Nephron progenitor cell (in vitro differentiated cells): ENCODE measurements at places on chromosomes 1 and 21.

- DNase-seq = peak; percentile 12
These were observed 29.4 kb downstream of the FRRS1 start for GRCh38 chr1:99737016-99737415.

DNA sequence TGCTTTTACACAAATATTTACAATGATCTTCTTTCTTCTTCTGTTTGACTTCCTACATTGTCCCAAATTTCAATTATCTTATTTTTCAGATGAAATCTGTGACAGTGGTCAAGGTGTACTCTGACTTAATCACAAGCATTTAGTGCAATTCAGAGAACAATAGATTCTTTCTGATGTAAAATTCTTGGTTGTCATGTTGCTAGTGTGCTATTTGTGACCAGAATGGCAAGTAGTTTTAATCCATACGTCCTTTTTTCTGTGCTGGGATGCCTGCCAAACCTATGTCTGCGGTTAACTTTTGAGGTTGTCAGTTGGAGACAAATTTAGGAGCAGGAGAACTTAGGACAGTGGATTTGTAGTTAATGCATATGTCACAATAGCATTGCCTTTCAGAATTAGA lies 31.0 kb downstream of the NCAM2 start:
- no peak for DNase-seq

GRCh38 chr1:40092241-40092640 lies 4.8 kb downstream of the PPT1 start:
- no peak for DNase-seq

- DNase-seq = no peak
These were observed 15.1 kb upstream of the PODN start for GRCh38 chr1:53046930-53047329.

DNA sequence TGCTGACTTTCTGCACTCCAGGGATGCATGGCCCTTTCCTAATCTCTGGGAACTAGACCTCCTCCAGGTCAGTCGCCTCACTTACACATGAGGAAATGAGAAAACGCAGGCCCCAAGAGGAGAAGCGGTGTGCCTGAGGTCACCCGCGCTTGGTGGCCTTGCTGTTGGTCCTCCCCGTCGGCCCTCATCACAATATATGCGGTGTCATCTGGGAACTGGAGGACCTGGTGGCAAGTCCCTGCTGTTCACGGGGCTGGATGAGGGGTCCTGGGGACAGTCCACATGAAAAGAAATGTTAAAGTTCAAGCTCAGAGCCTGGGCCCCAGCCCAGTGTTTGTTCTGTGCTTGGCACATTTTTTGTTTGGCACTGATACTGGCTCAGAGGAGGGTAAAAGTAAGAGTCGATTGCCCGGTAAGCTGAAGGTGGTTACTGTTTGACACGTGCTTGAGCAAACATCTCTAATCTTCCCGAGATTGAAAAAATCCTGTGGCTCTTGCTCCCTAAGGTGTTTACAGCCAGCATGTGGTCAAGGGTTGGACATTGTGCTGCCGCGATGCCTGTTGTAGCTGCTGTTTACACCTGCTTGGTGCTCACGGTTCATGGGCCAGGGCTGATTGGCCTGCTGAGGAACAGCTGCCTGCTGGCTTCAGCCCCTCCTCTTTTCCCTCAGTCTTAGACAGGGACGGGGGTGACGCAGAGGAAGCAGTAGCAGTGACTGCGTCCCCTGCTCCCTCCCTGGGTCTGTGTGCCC lies 5.2 kb downstream of the COQ8A start:
- DNase-seq = no peak

DNA sequence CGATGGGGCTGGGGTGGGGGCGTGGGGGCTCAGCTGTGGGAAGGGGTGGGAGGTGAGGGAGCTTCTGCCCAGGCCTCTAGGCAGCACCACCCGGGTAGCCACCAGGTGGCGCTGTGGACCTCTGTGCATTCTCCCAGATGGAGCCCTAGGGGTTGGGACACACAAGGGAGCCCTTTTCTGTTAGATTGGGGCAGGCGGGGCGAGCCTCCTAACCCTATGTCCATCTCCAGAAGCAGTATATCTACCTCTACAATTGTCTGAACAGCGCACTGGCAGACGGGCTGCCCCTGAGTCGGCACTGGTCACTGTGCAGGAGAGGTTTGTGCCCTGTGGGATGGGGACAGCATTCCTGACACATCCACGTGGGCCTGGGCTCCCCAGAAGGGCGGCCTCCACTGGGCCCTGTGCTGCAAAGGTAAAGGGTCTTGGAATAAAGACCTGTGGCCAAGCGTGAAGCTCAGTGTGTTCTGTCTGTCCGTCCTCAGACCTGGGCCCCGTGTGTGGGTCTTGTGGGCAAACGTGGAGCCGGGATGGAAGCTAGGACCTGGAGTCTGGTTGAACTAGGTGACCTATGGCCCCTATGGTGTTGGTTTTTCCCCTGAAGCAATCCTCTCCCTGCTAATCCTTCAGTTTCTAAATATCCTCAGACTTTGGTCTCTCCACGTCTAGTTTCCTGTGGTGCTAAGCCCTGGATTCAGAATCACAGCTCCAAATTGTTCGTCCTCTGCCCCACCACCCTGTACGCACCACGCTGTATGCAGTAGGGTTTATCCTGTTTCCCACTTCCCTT lies 4.4 kb upstream of the LGR6 start:
- peak; percentile 94 for DNase-seq

- no peak for DNase-seq
These were observed 94.3 kb downstream of the VAV3 start for GRCh38 chr1:107870696-107871095.

- DNase-seq = no peak
These were observed 43.7 kb upstream of the MAB21L3 start for GRCh38 chr1:116067566-116067890.

DNA sequence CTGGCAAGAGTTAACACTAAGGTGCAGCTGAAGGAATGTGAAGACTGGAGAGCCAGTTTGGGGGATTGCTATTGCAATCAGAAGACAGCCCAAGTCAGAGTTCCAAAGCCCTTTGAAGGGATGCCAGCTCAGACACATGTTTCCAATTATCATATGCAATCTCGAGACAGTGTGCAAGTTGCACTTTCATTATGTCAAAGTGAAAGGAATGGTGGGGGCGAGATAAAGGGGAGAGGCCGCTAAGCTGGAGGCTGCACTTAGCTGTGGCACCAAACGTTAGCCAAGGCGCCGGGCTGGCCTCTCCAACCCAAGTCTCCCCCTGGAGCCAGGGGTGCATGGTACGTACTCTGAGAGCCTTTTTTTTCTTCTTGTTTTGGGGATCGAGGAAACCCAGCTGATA lies 58.0 kb downstream of the NGF start:
- no peak for DNase-seq

DNA sequence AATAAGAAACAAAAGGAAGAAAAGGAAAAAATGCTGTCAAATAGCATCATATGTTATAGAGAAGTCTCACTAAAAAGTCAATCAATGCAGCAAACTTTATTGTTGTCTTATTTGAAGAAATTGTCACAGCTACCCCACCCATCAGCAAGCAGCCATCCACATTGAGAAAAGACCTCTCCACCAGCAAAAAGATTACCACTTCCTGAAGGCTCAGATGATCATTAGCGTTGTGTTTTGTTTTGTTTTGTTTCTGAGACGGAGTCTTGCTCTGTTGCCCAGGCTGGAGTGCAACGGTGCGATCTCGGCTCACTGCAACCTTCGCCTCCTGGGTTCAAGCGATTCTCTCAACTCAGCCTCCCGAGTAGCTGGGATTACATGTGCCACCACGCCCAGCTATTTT lies 29.0 kb downstream of the ATP2B4 start:
- no peak for DNase-seq

DNA sequence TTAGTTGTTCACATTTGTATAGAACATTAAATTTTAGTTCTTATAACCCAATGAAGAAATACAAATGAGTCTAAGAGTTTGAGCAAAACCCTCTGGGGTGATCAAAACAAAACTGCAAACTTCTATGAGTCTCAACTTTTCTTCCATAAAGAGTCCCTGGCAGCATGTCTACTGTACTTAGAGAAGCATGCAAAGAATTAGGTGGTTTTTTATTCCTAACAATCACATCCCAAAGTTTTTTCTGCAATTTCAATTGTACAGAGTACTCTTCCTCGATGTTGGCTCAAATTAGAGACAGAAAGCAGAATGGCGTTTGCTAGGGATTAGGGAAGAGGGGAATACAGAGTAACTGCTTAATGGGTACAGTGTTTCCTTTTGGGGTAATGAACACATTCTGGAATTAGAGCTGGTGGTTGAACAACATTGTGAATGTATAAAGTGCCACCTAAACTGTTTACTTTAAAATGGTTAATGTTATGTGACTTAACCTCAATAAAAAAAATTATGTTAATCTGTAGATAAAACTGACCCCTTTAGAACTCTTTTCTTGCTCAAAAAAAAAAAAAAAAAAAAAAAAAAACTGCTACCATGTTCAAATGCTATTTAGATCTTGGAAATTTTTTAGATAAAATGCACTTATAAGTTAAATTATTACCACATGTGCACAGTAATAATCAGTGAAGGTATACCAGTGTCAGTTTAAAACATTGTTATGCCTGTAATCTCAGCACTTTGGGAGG lies 4.8 kb downstream of the RC3H1 start:
- DNase-seq = no peak

DNA sequence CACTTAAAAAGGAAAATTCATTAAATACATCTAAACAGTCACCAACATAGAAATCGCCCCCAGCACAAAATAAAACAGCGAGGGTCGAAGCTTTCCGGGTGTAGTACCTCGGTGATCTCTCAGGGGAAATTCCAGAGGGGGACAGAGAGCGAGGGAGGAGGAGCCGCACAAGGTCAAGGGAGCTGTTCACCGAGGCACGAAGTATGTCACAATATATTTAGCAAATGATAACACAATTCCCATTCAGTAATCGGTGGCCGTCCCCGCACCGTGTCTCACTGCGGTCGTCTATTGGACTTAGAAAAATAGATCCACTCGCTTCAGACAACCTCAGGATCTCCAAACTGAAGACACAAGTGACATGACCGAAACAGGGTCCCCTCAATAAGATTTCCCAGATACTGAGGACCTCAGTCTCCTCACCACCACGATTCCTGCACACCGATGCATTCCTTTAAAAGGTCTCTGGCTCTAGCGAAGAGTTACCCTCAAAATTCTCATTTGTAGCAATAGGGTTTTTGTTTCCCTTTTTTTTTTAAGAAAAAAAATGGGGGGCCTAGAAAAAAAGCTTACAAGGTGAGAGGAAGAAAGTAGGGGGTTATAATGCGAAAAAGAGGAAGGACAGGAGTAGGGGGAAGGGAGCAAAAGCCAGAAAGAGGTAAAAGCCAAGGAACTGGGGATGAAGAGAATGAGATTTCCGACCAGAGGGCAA lies 1.1 kb downstream of the LPGAT1 start:
- DNase-seq = peak; percentile 52

- DNase-seq = no peak
These were observed 6.4 kb downstream of the C1orf116 start for GRCh38 chr1:207026104-207026534.

DNA sequence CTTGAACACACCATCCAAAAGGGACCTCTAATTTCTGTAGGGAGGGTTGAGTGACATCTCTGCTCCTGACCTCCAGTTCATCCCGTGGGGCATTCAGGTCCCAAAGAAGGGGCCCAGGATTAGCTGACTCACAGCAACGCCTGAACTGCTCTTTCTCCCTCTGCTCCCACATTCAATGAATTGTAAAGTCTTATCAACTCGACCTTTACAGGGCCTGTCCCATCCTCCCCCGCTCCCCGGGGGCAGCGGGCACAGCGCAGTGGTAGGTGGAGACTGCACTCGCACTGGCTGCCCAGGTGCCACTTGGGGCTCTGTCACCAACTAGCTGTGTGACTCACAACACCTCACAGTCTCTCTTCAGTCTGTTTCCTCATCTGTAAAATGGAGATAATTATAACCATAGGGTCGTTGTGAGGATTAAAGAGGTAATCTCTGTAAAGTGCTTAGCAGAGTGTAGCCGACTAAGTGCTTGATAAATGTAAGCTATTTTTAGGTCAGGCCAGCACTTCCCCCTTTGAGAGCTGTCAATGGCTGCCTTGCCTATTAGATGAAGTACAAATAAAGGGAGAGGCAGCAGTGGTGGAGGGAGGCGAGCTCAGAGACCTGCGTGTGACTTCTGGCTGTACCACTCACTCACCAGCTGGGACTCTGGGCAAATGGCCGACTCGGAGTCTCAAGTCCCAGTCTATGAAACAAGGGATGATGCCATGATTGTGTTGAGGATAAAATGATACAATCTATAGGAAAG lies 637 bp upstream of the MYBPHL start:
- no peak for DNase-seq

DNA sequence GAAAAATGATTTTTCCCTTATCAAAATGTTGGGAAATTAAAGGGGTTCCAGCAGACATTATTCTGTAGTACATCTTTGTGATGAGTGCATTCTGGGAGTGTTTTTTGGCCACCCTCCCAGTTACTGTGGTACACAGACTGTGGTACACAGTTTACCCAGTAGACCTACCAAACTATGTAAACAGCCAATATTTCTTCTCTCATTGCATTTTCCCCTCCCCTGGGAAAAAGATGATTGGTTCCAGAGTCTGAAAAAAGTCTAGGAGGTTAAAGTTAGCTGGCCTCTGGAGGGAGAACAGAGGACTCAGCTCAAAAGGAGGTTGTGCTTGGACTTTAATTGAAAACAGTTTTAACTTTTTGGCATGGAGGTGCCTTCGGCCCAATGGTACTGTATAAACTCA lies 42.5 kb downstream of the PGM1 start:
- no peak for DNase-seq
